PC-9 (cell line): ENCODE measurements at places on chromosomes 7 and 10. TPM values are rescaled to one million over a fixed set of nuclear protein-coding genes. Genes with fewer than 3 reads are reported as not detected.

DNA sequence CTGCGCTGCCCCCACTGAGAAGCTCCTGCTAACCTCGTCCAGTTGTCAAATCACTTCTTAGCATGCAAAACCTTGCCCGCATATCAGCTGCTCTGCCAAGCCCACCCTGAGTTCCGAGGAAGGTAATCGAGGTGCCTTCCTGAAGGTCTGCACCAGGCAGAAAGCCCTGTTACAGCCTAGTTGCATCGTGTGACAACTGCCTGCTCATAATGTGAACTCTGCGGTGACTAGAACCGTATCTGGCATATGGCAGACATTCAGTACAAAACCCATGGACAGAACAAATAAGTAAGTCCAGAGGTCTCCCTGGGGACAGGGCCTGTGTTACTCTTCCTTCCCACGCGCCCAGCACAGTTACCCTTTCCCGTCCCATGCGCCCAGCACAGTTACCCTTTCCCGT is 394.3 kb downstream of the DNAJB6 start:
- DNase-seq = no peak
- H3K36me3 ChIP-seq = no peaks in the 10 kb centered on the region
- H3K4me1 ChIP-seq = no peaks in the 10 kb centered on the region
- H3K27me3 ChIP-seq = peaks cover 67% of the 10 kb centered on the region

CXCL12 gene
- not detected in 2 replicates for total RNA-seq

DNA sequence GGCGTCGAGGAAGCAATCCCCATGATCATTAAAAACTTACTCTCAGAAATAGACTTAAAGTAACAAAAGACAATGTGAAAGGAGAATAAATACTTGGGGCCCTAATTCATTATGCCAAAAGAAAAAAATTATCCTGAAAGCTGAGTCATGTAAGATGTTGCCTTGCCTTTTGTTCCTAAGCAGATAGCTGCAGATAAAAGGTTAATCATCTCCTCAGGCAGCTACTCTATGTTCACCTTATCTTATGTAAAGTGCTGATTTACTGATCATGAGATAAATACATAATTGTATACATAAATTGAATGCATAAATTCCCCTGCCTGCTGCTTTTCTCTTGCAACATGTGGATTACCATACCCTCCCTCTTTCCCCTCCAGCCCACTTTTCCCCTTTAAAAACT is 28.1 kb upstream of the CREB3L2 start:
- DNase-seq = peak; percentile 68
- H3K27me3 ChIP-seq = no peaks in the 10 kb centered on the region
- peaks cover 27% of the 10 kb centered on the region for H3K4me1 ChIP-seq
- no peak overlapping the region for H3K4me3 ChIP-seq
- H3K36me3 ChIP-seq = no peaks in the 10 kb centered on the region

DNA sequence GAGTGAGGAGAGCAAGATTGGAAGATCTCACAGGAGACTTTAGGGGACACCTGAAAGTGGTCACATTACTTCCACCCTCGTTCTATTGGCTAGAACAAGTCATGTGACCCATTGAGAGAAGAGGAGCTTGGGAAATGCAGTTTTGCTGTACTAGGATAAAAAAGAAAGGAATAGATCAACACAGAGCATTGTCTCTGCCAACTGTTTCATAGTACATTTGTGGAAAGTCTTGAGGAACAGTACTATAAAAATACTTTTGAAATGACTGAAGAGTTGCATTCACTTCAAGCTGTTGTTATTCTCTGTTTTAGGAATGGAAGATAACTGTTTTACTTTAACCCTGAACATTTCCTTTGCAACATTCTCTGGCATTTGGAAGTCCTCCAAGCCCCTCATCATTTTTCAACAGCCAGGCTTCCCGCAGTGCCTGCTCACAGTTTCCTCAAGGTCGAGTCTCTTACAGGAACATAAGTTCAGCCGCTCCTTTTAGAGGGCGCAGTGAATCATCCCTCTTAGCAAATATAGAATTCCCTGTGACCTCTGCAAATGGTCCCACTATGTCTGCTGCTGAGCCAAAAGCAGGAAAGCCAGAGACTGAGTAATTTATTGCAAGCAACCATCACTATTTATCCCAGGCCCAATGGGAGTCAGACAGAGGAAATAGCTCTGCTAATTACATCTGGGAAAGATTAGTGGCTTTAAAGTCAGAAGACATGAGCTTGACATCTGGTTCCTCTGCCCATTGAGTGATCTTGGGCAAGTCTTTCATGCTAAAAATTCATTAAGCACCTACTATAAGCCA is 40.7 kb downstream of the MRPL32 start:
- no peak overlapping the region for H3K4me3 ChIP-seq
- H3K4me1 ChIP-seq = no peaks in the 10 kb centered on the region
- no peak overlapping the region for H3K27ac ChIP-seq
- H3K27me3 ChIP-seq = peaks cover 27% of the 10 kb centered on the region; the same call in 1 of the 2 replicates
- DNase-seq = no peak

- peaks cover 48% of the 10 kb centered on the region for H3K27me3 ChIP-seq
- no peak overlapping the region for H3K27ac ChIP-seq
- no peaks in the 10 kb centered on the region for H3K4me1 ChIP-seq
- no peaks in the 10 kb centered on the region for H3K36me3 ChIP-seq
Measured at GRCh38 chr7:71422104-71422503, 290.2 kb downstream of the GALNT17 start.

DNA sequence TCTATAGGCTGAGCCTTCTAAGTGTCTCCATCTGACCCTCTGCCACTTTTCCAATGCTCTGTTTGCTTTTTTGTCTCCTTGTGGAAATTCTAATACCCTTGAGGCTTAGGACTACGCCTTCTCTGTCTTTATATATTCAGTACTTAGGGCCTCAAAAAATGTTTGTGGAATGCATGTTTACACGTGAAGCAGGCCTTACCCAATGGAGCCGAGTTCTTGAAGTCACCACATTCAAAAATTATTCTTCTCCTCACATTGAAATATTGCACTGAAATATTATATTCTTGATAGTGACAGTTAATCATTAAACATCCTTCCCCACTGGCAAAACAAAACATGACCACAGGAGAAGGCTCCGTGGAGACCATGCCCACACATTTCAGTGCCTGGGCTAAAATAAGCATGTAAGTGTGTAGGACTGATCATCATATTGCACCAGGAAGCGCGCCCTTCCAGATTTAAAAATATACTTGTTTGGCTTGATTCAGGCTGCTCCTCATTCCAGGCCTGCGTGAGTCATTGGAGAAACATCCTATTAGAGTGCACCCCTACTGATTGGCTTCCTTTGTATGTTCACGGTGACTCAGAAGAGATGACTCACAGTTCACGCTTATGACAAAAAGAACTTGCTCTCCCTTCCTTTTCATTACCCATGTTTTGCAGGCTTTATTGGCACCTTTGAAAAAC is 307.4 kb upstream of the AOAH start:
- peaks cover 20% of the 10 kb centered on the region for H3K4me1 ChIP-seq
- no peaks in the 10 kb centered on the region for H3K27me3 ChIP-seq
- H3K36me3 ChIP-seq = no peaks in the 10 kb centered on the region

- H3K36me3 ChIP-seq = no peaks in the 10 kb centered on the region
- no peak overlapping the region for H3K4me3 ChIP-seq
- H3K4me1 ChIP-seq = no peaks in the 10 kb centered on the region
- DNase-seq = no peak
Measured at GRCh38 chr10:72953687-72954086, 919 bp downstream of the PLA2G12B start.

EVX1 gene
- total RNA-seq = not detected in 2 replicates
